ENCODE measurements at places on chromosomes 1 and 21.
A peak's percentile ranks its signal among the peaks of the same experiment; 100 is the strongest.

- DNase-seq, result no peak
Measured at GRCh38 chr1:235998812-235999211, 66.1 kb downstream of the NID1 start.

DNA sequence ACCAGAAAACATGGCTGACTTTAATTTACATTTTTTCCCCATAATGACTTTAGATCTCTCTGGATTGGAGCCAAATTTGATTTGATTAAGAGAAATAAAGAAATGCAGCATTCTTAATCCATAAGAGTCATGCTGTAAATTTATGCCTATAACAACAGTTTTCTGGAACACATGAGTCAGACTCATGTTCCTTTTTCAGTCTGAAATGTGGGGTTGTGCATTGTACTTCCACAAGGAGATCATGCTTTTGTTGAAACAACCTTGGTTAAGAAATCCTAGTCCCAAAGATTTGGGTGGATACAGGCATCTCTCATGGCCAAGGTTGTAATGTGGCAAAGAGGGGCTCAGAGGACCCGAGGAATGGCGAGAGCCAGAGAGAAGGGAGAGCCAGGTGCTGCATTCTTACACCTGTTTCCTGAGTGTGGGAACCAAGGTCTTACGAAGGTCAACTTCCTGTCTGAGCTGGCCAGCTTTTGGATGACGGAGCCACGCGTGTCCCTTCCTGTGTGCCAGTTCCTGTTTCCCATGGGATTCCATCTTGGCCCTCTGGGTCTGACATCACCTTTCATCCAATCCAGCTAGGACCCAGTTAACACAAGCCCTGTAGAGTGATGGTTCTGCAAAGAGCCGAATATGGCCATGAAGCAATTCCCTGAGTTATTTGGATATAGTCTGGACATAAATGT, 23.1 kb downstream of the CLDN14 start:
- peak; percentile 18 for DNase-seq

- no peak for DNase-seq
Measured at GRCh38 chr1:56289260-56289659, 290.1 kb downstream of the PLPP3 start.

DNA sequence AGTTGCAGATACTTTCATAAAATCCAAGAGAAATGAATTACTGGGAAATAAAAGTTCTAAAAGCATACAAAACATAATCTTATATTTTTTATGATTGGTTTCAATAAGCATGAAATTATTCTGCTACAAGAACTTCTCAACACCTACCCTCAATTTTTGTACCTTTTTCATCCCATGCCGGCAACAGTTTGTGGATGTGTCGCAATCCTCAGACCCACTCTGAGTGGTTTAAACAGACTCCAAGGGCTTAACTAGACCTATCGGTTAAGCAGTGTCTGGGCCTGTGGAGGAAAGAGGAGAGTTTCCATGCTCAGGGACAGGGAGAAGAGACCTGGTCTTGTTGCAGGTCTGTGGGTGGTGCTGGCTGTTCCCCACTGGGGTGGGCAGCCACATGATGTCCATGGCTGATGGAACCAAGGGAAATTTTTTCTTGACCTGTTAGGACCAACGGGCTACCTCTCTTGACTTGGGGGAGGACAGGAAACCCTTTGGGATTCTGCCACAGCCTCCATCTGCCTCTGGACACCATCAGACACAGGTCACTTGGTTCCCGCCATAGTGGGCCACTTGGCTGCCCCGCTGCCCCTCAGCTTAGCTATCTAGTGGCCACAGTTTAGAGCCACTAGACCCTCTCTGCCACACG, 81.1 kb upstream of the CLDN14 start:
- no peak for DNase-seq

GRCh38 chr1:24759492-24759891, 14.2 kb downstream of the CLIC4 start:
- DNase-seq, result no peak

GRCh38 chr1:206002871-206003801, at the start of gene RAB7B:
Gene RAB7B, minus strand, starts transcription at chr1:206003395. Its CDS starts 9,260 bp downstream, at chr1:205994135.
- peak; percentile 59 for DNase-seq

DNA sequence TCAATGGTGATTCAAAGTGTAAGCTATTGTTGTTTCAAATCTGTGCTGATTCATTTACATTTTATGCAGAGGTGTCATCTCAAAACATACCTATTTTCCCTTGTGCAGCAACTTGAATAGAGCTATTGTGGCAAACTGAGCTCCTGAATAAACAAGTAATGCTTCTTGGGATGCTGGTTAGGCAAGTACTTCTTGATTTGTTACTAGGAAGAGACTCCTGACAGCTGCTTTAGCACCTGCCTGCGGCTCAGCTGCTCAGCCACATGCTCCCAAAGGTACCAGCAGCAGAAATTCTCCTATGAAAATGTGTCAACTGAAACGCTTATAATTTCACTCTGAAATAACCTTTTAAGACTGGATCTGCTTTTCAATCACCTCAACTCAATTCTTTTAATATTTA, 352.3 kb downstream of the RYR2 start:
- no peak for DNase-seq

GRCh38 chr1:34642679-34643078, 112.2 kb upstream of the GJB5 start:
- no peak for DNase-seq

- DNase-seq, result no peak
Measured at GRCh38 chr1:221832151-221832550, 90.3 kb upstream of the DUSP10 start.

- DNase-seq, result no peak
Measured at GRCh38 chr1:68442006-68442405, 7.7 kb downstream of the RPE65 start.

- DNase-seq, result no peak
Measured at GRCh38 chr1:117590273-117590925, 15.4 kb upstream of the TENT5C start.

- no peak for DNase-seq
Measured at GRCh38 chr21:45539046-45539795, 3.0 kb downstream of the SLC19A1 start.

GRCh38 chr1:154476791-154477190, 25.2 kb upstream of the TDRD10 start:
- DNase-seq, result no peak

- no peak for DNase-seq
Measured at GRCh38 chr21:45455674-45456583, 51.0 kb downstream of the COL18A1 start.

DNA sequence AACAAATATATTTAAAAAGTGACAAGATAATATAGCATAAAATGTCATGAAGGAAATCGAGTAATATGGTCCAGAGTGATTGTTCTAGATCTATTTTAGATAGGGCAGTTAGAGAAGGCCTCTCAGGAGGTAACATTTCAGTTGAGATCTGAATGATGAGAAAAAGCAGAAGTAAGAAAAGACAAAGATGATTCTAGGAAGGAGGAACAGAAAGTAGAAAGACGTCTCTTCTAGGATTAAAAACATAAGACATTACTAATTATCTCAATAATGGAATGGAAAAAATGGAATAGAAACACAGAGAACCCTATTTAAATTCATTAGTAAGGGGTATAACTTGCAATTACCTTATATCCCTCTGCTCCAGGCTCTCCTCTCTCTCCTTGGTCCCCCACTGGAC, 130.0 kb upstream of the ZNHIT6 start:
- DNase-seq, result no peak

DNA sequence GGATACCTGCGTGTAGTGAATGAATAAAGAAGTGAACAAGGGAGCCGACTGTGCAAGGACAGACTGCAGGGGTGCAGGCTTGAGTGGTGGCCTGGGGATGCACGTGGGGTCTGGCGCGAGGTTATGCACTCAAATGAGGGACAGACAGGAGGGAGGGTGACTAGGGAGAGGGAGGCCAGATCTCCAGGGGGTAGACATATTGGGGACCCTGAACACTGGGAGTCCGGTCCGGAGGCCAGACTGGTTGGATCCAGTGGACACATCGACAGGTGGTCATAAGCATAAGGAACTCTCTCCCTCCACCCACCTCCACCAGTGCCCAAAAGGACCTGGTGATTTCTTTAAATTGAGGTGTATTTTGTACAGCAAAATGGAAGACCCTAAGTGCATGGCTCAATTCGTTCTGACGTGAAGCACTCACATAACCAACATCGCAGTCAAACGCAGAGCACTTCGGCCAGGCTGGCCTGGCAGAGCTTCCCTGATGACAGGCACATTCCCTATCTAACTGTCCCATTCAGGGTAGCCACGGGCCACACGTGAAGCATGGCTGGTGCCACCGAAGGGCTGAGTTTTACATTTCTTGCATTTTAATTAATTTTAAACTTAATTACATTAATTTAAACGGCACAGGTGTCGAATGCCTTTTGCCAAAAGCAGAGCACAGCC, 14.0 kb downstream of the WNT3A start:
- DNase-seq, result no peak

GRCh38 chr1:55015731-55016620, 17.2 kb downstream of the BSND start:
- no peak for DNase-seq

- DNase-seq, result no peak
Measured at GRCh38 chr1:9229549-9229948, 5.0 kb upstream of the H6PD start.

DNA sequence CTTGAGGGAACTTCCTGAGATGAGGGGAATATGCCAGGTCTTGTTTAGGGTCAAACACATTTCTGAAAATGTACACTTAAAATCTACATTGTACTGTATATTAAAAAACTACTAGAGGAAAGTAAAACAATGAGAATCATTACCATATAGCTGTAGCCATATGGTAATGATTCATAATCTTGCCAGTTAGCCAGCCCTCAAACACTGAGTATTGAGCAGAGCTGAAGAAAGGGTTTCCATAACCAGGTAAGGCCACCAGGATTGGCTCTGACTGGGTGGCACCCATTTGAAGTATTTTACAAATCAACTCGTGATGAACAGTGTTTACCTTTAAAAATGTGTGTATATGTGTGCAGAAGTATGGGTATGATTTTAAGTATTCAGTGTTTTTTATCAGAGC, 226.7 kb downstream of the SLC45A1 start:
- no peak for DNase-seq

- DNase-seq, result peak; percentile 55
Measured at GRCh38 chr1:156797212-156797871, 19.3 kb downstream of the SH2D2A start.

GRCh38 chr21:15839026-15839425, 109.2 kb downstream of the USP25 start:
- DNase-seq, result peak; percentile 54

DNA sequence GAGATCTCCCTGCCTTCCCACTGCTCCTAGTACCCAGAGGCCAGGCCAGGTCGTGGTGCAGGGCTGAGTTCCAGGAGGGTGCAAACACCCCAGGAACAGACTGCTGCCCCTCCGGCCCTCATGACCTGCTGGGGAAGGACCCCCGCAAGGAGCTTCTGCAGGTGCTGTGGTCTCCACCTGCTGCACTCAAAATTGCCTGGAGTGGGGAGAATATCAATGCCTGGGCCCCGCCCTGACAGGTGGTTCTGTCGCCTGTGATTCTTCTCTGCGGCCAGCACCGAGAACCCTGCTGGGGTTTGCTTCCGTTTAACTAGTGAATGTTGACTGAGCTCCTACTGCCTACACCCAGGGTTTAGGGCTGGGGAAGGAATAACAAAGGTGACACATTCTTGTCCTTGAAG, 2.1 kb upstream of the TFF3 start:
- no peak for DNase-seq

GRCh38 chr1:246797597-246797996, 73.4 kb downstream of the SCCPDH start:
- no peak for DNase-seq

DNA sequence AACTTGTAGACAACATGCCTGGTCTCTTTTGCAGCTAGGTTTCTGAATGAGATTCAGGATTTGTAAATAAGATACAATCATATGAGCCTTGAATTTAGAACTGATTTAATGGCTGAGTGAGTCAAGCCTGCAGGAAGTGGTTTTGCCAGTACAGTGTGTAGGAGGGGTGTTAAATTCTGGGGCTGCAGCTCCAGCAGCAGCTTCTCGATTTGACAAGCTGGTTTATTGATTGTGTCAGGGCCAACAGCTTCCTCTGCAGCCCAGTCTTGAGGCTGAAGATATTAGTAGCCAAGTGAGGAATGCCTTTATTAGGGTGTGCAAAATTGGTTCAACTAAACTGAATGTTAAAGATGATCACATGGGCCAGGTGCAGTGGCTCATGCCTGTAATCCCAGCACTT, 11.5 kb upstream of the PLA2G5 start:
- DNase-seq, result peak; percentile 82

DNA sequence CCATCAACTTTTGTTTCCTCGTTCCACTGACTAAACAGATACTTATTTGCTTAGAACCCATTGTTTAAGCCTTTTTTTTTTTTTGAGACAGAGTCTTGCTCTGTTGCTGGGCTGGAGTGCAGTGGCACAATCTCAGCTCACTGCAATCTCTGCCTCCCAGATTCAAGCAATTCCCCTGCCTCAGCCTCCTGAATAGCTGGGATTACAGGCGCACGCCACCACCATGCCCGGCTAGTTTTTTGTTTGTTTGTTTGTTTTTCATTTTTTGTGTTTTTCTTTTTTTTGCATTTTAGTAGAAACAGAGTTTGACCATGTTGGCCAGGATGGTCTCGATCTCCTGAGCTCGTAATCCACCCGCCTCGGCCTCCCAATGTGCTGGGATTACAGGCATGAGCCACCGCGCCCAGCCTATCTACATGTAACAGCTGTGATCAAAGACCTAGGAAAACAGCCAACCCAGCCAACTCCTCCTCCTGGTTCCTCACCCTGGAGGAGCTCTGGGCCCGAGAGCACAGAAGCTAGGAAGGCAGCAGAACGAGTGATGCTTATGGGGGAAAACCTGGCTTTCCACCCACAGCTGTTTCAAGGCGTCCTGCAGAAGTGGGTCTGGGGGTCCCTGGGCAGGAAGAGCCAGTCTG, 32.9 kb downstream of the KCNN3 start:
- no peak for DNase-seq

GRCh38 chr1:30856260-30856790, 52.2 kb downstream of the SDC3 start:
- DNase-seq, result peak; percentile 42

- DNase-seq, result no peak
Measured at GRCh38 chr1:116164604-116165368, 53.6 kb downstream of the MAB21L3 start.

DNA sequence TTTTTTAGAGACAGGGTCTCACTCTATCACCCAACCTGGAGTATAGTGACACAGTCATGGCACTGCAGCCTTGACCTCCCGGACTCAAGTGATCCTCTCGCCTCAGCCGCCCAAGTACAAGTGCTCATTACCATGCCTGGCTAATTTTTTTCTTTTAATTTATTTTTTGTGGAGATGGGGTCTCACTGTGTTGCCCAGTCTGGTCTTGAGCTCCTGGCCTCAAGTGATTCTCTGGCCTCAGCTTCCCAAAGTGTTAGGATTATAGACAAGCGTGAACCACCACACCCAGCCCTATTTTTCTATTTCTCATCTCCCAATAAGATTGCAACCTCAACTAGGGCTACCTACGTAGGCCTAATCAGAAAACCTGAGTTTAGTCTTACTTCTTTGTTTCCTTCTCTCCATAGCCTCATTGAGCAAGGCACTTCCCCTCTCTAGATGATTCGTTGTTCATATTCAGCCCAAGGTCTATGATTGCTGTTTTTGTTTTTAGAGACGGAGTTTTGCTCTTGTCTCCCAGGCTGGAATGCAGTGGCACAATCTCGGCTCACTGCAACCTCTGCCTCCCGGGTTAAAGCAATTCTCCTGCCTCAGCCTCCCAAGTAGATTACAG, 1.1 kb upstream of the KPNA6 start:
- no peak for DNase-seq

GRCh38 chr1:224052772-224053171, 61.1 kb upstream of the FBXO28 start:
- DNase-seq, result peak; percentile 52

GRCh38 chr21:46414965-46415275, 43.8 kb upstream of the DIP2A start:
- DNase-seq, result no peak

GRCh38 chr1:154774175-154774855, 95.8 kb downstream of the KCNN3 start:
- DNase-seq, result no peak

Data from astrocyte of the spinal cord (primary cell).